ENCODE measurements at places on chromosomes 4 and X. TPM values are rescaled to one million over a fixed set of nuclear protein-coding genes. Genes with fewer than 3 reads are reported as not detected.

Gene SH3TC1
- total RNA-seq = 5.2 TPM

Gene ADH1B
- total RNA-seq = not detected

Gene GDPD2
- 0.44 TPM for total RNA-seq

GRCh38 chrX:71131510-71131909, 13.1 kb downstream of the MED12 start:
- H3K4me3 ChIP-seq = no peak overlapping the region
- DNase-seq = no peak
- 0 out of 2 replicates have a peak, but pooled peaks cover 4% of the 10 kb centered on the region for H3K36me3 ChIP-seq
- H3K4me1 ChIP-seq = no peaks in the 10 kb centered on the region

- no peaks in the 10 kb centered on the region for H3K27me3 ChIP-seq
- no peak overlapping the region for H3K27ac ChIP-seq
- DNase-seq = no peak
- no peaks in the 10 kb centered on the region for H3K4me1 ChIP-seq
- no peak overlapping the region for H3K4me3 ChIP-seq
- no peaks in the 10 kb centered on the region for H3K36me3 ChIP-seq
These were observed 18.0 kb upstream of the GABRB1 start for GRCh38 chr4:47013373-47013772.

GRCh38 chr4:56786955-56787354, 34.5 kb downstream of the SPINK2 start:
- H3K4me1 ChIP-seq = no peaks in the 10 kb centered on the region
- H3K27me3 ChIP-seq = no peaks in the 10 kb centered on the region
- no peaks in the 10 kb centered on the region for H3K36me3 ChIP-seq
- no peak overlapping the region for H3K4me3 ChIP-seq
- H3K27ac ChIP-seq = no peak overlapping the region

DNA sequence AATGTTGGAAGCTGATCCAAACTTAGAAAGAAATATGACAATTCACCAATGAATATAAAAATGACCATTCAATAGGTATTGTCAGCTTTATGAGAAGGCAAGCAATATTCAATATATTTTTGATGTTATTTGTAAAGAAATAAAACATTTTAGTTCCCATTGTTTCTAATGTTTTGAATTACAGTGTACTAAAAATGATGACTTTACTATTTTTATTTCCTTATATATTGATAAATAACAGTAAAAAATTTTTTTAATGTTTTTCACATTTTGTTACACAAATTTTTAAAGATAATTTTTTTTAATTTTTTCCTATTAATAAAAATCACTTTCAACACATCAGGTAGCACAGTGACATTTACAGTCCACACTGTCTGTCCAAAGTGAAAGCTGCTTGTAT, 565.5 kb upstream of the FAM241A start:
- H3K27me3 ChIP-seq = no peaks in the 10 kb centered on the region
- no peak overlapping the region for H3K27ac ChIP-seq
- no peak overlapping the region for H3K4me3 ChIP-seq
- no peak for DNase-seq
- no peaks in the 10 kb centered on the region for H3K36me3 ChIP-seq

DNA sequence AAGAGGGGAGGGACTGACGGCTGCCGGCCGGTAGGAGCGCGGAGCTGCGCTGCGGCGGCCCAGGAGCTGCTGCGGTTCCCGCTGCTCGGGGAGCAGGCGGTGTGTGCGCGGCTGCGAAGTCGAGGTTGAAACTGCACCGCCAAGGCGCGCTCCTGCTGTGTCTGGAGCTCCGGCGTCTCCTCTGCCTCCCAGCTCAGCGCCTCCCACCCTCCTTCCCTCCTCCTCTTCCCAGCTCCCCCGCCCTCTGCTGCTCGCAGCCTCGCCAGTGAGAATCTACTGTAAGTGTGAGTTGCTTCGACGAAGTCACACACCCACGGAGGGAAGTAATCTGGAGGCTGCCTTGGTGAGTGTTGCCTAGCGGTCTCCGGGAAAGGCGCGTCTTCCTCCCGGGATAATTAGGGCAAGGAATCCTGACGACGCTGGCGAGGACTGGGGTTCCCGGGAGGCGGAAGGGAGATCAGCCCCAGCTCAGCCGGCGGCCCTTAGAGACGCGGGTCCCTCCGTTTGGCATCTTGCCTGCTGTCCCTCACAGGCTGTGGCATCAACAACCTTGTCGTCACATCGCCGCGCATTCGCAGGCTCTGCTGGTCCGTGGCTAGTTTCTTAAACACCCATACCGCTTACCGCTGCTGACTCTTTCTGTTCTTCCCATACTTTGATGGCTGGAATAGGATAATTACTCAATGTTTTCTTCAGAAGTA, at the start of gene EPHA5:
TSS of gene EPHA5 (minus strand) at position 159 of the 701 bp plus-strand sequence. CDS start 747 bp downstream, outside the sequence.
- peak within 1 kb of the TSS; percentile 39 for H3K4me3 ChIP-seq
- no peaks in the 10 kb centered on the region for H3K4me1 ChIP-seq
- no peak within 1 kb of the TSS for H3K27ac ChIP-seq
- H3K27me3 ChIP-seq = no peaks in the 10 kb centered on the region
- DNase-seq = no peak
- H3K36me3 ChIP-seq = no peaks in the 10 kb centered on the region

- DNase-seq = no peak
- H3K27ac ChIP-seq = no peak overlapping the region
- H3K27me3 ChIP-seq = no peaks in the 10 kb centered on the region
- no peaks in the 10 kb centered on the region for H3K36me3 ChIP-seq
These were observed 100.8 kb downstream of the NCAPG start for GRCh38 chr4:17911608-17912007.

GRCh38 chr4:6198768-6199421, 1.5 kb downstream of the JAKMIP1 start:
- no peaks in the 10 kb centered on the region for H3K4me1 ChIP-seq
- DNase-seq = no peak
- peaks cover 46% of the 10 kb centered on the region for H3K27me3 ChIP-seq
- no peaks in the 10 kb centered on the region for H3K36me3 ChIP-seq
- no peak overlapping the region for H3K4me3 ChIP-seq
- no peak overlapping the region for H3K27ac ChIP-seq

DNA sequence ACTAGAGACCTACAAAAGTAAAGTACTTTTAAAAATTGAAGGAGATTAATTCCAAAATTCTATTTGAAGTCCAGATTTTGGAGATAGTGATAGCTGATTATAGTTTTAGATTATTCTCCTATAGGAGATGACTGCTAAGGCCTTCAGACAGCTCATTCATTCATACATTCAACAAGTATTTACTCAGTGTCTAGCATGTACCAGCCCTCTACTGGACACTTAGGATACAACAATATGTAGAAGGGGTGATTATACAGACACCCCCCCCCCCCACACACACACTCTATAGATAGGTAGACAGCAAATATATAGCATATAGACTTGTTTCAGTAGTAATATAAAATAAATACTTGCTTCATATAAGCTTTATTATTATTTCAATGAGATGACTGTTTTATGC, 60.4 kb upstream of the TAF9B start:
- no peaks in the 10 kb centered on the region for H3K27me3 ChIP-seq
- no peak overlapping the region for H3K27ac ChIP-seq
- H3K36me3 ChIP-seq = no peaks in the 10 kb centered on the region
- DNase-seq = no peak

DNA sequence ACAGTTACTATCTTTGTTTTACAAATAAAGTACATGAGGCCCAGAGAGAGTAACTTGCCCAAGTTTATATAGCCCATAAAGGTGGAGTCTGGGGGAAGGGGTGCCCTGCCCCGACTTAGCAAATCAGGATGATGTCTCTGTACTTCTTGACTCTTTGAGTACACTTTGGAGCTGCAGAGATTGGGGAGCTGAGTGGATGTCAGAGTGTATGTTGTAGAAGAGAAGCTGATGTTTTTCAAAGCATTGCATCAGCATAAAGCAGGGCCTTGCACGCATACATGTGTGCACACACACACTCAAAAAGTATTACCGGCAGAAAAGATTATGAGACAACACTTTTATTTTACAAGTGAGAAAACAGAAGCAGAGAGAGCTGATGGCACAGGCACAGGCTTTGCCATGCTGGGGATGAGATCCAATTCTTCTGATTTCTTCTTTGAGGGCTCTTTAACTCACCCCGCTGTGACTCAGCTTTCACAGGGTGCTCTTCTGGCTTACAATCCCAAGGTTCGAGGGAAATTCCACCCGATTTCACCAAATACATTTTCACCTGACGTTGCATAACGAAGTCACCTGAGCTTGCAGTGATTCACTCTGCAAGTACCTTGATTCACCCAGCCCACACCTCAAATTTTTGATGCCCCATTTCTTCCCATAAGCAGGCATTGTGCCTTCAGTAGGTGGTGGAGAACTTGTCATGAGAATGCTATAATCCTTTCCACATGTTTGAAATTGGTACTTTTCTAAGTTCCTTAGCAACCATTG, 292.8 kb upstream of the BOD1L1 start:
- no peaks in the 10 kb centered on the region for H3K36me3 ChIP-seq
- H3K4me1 ChIP-seq = peaks cover 37% of the 10 kb centered on the region
- no peaks in the 10 kb centered on the region for H3K27me3 ChIP-seq
- peak overlapping the region; percentile 99 for H3K27ac ChIP-seq

GRCh38 chr4:94995684-94996394, 238.1 kb downstream of the BMPR1B start:
- DNase-seq = no peak
- H3K4me1 ChIP-seq = 0 out of 2 replicates have a peak, but pooled peaks cover 8% of the 10 kb centered on the region
- no peaks in the 10 kb centered on the region for H3K36me3 ChIP-seq
- no peaks in the 10 kb centered on the region for H3K27me3 ChIP-seq
- no peak overlapping the region for H3K27ac ChIP-seq

- no peaks in the 10 kb centered on the region for H3K27me3 ChIP-seq
- H3K4me1 ChIP-seq = no peaks in the 10 kb centered on the region
- H3K27ac ChIP-seq = no peak overlapping the region
- peak; percentile 52 for DNase-seq
- H3K4me3 ChIP-seq = no peak overlapping the region
These were observed 137.1 kb downstream of the RELL1 start for GRCh38 chr4:37549041-37549440.

GRCh38 chr4:111281219-111281618, 658.3 kb upstream of the PITX2 start:
- H3K36me3 ChIP-seq = no peaks in the 10 kb centered on the region
- DNase-seq = no peak
- H3K4me3 ChIP-seq = no peak overlapping the region

- DNase-seq = no peak
- H3K27ac ChIP-seq = no peak overlapping the region
- no peak overlapping the region for H3K4me3 ChIP-seq
- H3K4me1 ChIP-seq = peaks cover 4% of the 10 kb centered on the region
These were observed 94.4 kb downstream of the SHROOM4 start for GRCh38 chrX:50719614-50720013.

Measured in PC-9 (cell line).